Stimulated activated CD4-positive, alpha-beta T cell treated with anti-CD3 and anti-CD28 coated beads, Interleukin-4, amount 100 ng/mL, for 4 hours (primary cell): ENCODE measurements at places on chromosomes 5 and 9.
A peak's percentile ranks its signal among the peaks of the same experiment; 100 is the strongest.

GRCh38 chr9:37221489-37222106, 101.2 kb downstream of the ZCCHC7 start:
- no peak for DNase-seq

DNA sequence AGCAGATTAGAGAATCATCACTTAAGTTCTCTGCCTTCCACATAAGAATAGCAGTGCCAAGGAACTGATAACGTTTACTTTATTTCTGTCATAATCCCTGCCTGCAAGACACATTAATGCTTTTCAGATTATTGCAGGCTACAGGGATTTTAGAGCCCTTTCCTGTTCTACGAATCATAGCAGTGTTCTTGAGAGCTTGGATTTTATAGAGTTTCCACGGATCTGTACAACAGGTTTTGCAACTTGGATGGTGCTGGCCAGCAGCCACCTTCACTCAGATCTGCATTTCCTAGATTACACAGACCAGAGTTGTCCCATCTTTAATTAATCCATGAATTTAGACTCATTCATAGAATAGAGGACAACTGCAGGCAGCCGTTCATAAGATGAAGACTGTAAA, 38.1 kb downstream of the SLC12A2 start:
- DNase-seq: no peak

DNA sequence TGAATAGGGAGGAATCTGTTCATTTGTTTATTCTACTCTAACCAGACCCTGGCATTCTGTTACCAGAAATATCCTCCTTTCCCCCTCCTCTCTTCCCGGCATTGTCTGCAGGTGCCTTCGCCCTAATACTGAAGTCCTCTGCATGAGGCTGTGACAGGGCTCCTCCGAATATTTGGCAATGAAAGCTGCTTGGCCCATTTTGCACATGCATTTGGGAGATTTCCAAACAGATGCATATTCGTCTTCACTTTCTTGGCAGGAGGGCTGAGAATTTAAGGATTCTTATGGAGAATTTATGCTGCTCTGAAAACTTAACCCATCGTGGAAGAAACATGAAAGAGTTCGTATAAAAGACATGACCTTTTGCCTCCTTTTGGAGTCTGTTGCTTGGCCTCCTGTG, 484.0 kb downstream of the ZNF608 start:
- DNase-seq: no peak

- no peak for DNase-seq
These were observed 1247.0 kb upstream of the ACO1 start for GRCh38 chr9:31137176-31138160.

- no peak for DNase-seq
These were observed 205.1 kb upstream of the RGMB start for GRCh38 chr5:98568336-98568735.

GRCh38 chr5:177434437-177434836, 8.0 kb downstream of the GRK6 start:
- peak; percentile 74 for DNase-seq

GRCh38 chr9:31536471-31536870, 848.0 kb upstream of the ACO1 start:
- DNase-seq: no peak

DNA sequence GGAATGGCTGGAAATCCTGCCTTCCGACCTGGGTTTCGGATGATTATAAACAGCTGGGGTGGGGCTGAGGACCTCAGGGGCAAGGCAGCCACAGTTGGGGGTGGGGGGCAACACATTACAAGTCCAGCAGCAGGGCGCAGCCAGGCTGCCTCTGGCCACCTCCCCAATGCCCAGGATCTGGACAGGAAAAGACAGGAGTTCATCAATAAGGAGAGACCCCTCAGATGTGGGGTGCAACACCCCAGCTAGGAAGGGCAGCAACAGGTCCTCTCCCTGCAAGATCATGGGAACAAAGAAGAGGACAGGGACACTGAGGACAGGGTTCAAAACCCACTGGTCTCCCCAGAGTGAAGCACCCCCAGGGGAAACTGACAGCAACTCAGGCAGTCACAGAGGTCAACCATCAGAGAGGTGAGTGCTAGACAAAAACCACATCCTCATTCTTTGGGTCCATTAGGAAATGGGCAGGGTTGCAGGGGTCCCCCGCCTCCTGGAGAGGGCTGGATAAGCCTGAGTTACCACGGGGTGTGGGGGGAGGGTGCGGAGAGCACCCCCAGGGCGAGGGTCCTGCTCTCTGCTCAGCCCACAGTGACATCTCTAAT, 33.5 kb downstream of the SEMA4D start:
- no peak for DNase-seq

GRCh38 chr5:39717176-39717897, 292.6 kb upstream of the DAB2 start:
- DNase-seq: no peak

- DNase-seq: no peak
These were observed 22.3 kb downstream of the PSMB7 start for GRCh38 chr9:124392871-124393460.

GRCh38 chr9:137757613-137758029, 120.0 kb upstream of the CACNA1B start:
- peak; percentile 25 for DNase-seq

DNA sequence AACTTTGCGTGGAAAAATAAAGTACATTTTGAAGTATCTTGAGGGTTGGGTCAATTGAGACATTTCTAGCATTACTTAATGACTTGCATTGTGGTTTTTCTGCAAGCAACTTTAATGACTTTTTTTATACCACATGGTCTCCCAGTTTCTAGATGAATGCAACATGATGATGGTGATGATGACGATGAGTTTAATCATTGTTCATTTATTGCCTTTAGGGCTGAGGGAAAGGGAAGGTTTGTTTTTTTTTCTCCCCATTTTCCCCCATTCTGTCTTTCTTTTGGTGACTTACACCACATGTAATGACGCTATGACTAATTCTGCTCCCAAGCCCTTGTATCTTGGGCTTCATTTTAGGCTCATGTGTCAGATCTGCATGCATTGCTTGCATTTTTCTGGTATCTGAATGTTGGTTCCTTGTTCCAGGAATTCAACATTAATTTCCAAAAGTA, 57.7 kb upstream of the NXNL2 start:
- DNase-seq: no peak

- DNase-seq: peak; percentile 81
These were observed 29.9 kb downstream of the CSF2 start for GRCh38 chr5:132103332-132103951.

GRCh38 chr9:17082343-17083064, 52.3 kb upstream of the CNTLN start:
- DNase-seq: no peak

- no peak for DNase-seq
These were observed 24.3 kb upstream of the ERBIN start for GRCh38 chr5:65902104-65902503.

DNA sequence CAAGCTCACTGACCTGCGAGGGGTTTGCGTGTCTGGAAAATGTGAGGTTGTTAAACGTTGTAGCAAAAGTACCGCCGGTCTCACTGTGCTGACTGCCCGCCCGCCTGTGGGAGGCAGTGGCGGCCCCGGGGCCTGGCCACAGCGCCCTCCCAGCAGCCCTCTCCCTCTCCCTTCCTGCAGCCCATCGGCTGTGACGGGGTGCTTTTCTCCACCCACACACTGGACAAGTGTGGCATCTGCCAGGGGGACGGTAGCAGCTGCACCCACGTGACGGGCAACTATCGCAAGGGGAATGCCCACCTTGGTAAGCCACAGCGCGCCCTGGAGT, 6.2 kb downstream of the ADAMTSL2 start:
- DNase-seq: no peak

DNA sequence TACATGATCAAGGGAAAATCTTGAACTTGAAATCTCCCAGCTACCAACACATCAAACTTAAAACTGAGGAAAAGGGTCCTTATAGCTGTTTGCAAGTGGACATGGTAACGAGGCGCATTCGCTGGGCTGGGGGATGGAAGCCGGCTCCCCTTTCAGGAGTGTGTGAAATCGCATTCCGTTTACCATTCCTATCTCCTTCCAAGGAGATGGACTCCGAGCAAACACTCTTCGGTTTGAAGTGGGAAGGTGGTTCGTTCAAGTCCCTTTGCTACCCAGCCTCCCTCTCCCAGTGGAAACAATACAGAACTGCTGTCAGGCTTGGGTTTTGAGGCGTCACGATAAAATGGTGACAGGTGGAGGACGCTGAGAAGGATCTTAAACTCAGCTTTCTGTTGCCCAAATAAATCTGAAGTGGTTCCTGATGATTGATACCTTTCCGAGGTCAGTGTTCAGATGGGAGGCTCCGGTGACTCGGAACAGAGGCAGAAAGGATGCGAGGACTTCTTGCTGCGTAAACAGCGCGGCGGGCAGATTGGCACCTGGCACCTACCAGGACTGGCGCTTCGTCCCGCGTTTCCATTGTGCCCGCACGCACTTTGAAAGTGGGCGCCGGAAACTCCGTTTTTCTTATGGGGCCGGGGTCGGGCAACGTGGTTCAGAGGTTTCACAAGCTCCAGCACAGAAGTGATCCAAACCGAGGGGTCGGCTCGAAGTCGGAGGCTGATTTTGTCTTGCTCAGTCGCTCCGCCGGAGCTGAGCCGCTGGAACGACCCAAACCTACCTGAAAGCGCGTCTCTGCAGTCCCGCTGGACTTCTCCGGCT, 7.0 kb downstream of the MSX2 start:
- no peak for DNase-seq

DNA sequence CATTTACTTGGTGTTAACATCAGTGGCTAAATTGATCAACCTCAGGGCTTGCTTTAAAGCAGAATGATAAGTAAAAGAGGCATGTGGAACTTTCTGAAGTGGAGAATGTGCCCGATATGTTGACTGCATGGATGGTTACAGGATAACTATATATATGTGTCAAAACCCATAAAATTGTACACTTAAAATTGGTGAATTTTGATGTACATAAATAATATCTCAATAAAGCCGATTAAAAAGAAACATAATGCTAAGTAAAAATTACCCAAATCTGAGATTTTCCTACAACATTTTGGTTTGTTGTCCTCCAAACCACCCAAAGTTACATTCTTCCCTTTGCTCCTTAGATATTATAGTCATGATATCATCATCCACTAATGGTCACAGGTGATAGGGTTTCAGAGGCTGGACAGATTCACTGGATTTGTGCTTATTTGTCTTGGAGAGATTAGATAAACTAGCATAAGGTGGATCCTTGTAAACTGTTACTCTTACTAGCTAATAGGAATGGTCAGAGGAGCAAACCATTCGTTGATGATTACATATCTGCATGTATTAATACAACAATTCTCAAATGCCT, 119.7 kb upstream of the RPS23 start:
- DNase-seq: no peak

- peak; percentile 13 for DNase-seq
These were observed 525.6 kb downstream of the PDE4D start for GRCh38 chr5:59367791-59368394.

DNA sequence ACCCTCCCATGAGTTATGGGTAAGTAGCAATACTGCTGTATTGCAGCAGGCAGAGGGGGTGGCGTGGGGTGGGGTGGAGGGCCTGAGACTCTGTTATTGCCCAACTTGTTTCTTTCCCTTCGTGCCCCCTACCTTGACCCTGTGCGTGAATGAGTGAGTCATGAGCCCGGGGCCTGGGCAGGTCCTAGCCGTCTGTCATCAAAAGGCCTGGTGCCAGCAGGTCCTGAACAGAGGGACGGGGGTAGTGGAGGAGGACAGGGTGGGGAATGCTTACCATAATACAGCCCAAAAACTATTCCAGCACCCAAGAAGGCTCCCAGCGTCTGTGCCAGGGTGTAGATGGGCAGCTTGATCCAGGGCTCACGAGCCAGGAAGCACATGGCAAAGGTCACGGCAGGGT, 4.3 kb downstream of the AQP3 start:
- no peak for DNase-seq

GRCh38 chr9:18394847-18395351, 79.1 kb upstream of the ADAMTSL1 start:
- DNase-seq: no peak

DNA sequence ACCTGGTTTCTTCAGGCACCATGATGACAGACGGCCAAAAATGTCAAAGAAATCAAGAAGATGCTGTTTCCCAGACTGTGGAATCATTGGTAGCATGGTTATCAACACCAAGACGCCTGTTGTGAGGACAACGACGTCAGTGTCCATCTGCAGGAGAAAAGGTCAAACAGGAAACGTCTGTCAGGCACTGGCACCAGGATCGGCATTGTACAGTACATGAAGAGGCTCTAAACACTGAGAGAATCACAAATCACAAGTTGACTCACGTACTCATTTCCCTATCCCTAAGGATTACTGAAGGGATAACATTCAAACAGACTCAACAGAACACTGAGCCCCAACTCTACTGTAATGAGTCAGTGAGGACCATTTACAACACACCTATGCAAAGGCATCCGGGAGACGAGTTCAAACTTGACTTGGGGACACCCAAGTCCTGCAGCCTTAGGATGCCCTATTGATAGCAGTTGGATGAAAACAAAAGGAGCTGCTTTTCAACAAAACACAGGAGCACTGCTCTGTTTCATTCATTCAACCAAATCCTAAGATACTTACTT, 21.0 kb downstream of the TSC1 start:
- no peak for DNase-seq

DNA sequence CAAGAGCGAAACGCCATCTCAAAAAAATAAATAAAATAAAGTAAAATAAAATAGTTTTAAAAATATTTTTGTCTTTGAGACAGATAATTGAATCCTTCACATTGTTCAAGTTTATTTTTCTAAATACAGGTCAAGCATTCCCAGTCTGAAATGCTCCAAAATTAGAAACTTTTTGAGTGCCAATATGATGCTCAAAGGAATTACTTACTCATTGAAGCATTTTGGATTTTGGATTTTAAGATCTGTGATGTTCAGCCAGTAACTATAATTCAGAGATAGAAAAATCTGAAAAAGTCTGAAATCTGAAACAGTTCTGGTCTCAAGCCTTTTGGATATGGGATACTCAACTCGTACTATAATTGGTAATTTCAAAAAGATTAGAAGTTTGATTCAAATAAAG, 39.8 kb downstream of the RBM27 start:
- DNase-seq: no peak

- no peak for DNase-seq
These were observed 185.5 kb downstream of the OLFM1 start for GRCh38 chr9:135273008-135273407.

DNA sequence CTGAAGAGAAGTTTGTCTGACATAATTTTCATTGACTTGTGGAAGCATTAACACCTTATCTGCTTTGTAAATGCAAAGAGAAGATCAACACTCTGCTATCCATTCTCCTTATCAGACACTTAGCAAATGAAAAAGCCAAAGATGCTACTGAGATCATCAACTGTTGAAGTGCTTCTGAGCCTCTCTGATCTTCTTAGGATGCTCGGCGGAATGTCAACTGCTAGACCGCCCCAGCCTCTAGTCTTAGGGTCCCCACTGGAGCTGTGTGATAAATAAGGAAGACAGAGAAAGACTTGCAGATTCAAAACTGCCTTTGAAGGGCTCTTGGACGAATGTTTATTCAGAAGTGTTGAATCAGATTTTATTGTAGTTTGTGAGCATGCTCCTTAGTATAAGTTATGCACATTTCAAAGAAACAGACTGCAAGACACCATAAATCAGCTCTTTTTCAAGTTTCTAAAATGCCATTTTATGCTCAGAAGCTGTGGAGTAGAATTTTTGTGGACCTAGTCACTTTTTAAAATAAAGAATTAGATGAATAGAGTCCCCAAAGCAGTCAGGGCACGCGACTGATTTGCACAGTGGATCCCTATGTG, 197.9 kb downstream of the DIRAS2 start:
- no peak for DNase-seq
